ENCODE measurements at places on chromosomes 3 and 15. TPM values are rescaled to one million over a fixed set of nuclear protein-coding genes. Genes with fewer than 3 reads are reported as not detected.

CLDN11 gene
- total RNA-seq, result 245 TPM

NUP210 gene
- under 0.01 TPM for total RNA-seq

- DNase-seq, result peak; percentile 84
Observed at GRCh38 chr15:24772686-24773373, 97.3 kb downstream of the NPAP1 start.

GRCh38 chr3:32275506-32275905 lies 37.0 kb downstream of the CMTM8 start:
- no peak for DNase-seq

DNA sequence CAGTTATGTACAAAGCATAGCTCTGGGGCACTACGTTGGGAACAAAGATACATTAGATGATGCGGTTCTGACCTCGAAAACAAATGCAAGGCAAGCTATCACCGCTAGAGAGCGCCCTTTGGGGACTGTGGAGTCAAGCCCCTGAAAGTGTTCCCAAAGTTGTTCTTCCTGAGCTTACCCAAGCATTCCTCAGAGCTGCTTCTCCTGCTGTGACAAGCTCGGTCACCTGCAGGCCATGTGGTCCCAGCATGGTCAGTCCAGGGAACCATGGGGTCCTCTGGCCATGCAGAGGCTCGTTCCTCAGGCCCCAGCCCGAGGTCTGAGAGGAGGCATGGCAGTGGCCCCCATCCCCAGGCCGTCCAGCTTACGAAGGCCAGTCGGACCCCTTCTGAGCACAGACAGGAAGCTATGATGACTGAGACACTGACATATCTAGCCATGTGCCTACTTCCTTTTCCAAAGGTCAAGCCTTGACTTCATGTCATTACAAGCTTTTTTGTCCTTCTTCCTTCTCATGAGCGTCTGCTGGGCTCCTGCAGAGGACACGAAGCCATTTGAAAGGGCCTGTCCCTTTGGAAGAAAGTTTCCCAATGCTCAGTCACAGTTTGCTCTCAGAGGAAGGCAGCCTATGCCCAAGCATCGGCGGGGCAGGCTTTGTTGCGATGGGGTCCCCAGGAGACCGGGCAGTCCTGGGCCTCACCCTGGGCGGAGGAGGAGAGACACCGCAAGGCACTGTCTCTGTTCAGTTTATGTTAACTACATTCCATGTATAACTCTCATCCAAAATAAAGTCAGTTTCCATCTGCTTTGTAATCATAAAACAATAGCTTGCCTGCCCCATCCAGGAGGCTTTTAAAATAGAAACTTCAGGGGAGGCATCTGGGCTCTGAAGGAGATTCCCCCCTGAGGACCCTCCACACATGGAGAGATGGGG lies 79.3 kb downstream of the ATP10A start:
- DNase-seq, result peak; percentile 38

GRCh38 chr3:20136231-20136630 lies 49.8 kb downstream of the SGO1 start:
- peak; percentile 12 for DNase-seq

DNA sequence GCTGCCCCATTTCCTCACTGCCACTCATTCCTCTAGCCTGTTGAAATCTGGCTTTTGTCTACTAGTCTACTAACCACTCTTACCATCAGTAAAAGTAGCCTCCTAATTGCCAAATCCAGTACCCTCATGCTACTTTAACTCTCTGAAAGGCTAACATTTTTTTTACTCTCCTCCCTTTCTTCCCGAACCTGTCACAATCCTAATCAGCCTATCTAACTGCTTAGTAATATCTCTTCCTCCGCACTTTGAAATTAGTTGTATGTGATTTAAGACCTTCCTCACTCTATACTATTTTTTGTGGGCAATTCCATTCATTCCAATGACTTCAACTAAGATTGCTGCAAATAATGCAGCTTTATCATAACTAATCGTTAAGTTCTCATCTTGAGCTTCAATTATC lies 3.7 kb downstream of the SENP7 start:
- DNase-seq, result no peak

All from IMR-90 (cell line).